Endothelial cell (in vitro differentiated cells): ENCODE measurements at places on chromosomes 5 and 9. TPM values are rescaled to one million over a fixed set of nuclear protein-coding genes. Genes with fewer than 3 reads are reported as not detected.

GRCh38 chr9:123425261-123425821 is 69.3 kb downstream of the CRB2 start:
- peak overlapping the region; percentile 18 for H3K27ac ChIP-seq
- H3K36me3 ChIP-seq: peaks cover 11% of the 10 kb centered on the region
- H3K4me1 ChIP-seq: no peaks in the 10 kb centered on the region
- DNase-seq: no peak

The PCDHA9 gene
- 1.7 TPM for total RNA-seq

The PCDHGA11 gene
- 10.8 TPM for total RNA-seq

GRCh38 chr9:129478461-129478860 is 142.4 kb downstream of the C9orf50 start:
- peaks cover 7% of the 10 kb centered on the region for H3K27me3 ChIP-seq
- no peak for DNase-seq
- no peaks in the 10 kb centered on the region for H3K36me3 ChIP-seq
- H3K27ac ChIP-seq: no peak overlapping the region
- peaks cover 51% of the 10 kb centered on the region for H3K4me1 ChIP-seq

DNA sequence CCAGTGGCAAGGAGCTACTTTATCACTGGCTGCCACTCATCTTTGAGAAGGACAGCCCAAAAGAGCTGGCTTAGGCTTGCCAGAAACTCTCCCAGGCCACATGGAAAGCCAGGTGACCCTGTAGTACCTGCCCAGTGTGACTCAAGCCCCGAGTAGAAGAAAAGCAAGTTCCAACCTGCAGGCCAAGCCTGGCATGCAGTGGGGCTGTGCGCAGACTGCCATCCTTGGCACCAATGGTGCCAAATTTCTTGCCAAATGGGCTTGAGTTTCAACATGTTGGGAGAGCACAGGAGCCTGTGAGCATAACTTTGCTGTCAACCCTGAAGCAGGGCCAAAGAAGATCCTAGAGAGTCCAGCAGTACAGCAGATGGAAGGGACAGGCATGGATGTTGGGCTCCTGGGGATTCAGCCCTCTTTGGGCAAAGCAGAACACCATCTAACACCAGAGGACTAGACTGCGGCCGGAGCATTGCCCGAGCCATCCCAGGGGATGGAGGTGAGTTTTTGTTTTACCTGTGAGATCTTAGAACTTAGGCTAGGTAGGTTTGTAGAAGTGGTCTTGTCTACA is 27.3 kb upstream of the SHB start:
- H3K4me3 ChIP-seq: no peak overlapping the region
- peaks cover 2% of the 10 kb centered on the region for H3K27me3 ChIP-seq
- no peaks in the 10 kb centered on the region for H3K36me3 ChIP-seq

DNA sequence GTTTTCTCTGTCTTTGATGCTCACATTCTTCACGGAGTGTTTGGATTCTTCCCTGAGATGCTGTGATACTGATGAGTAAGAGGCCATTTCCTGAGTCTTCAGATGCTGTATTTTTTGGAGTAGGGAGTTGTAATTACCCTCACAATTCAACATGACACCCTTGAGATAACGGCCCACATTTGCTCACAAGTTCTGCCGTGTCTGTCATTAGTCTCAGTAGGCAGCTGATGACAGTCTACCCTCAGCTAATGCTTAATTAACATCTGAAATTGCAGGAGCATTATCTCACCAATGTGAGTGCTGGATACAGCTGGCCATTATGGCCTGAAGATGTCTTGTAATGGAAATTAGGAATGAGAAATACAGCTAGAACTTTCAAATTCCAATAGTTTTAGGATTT is 307.1 kb upstream of the ADCY2 start:
- no peaks in the 10 kb centered on the region for H3K36me3 ChIP-seq
- DNase-seq: no peak
- H3K27me3 ChIP-seq: no peaks in the 10 kb centered on the region
- H3K4me3 ChIP-seq: no peak overlapping the region
- H3K4me1 ChIP-seq: no peaks in the 10 kb centered on the region

- peaks cover 16% of the 10 kb centered on the region for H3K27me3 ChIP-seq
- peaks cover 2% of the 10 kb centered on the region for H3K4me1 ChIP-seq
- no peak overlapping the region for H3K4me3 ChIP-seq
- no peak overlapping the region for H3K27ac ChIP-seq
- H3K36me3 ChIP-seq: no peaks in the 10 kb centered on the region
Measured at GRCh38 chr5:171619196-171619595, 166.4 kb upstream of the SMIM23 start.

- H3K36me3 ChIP-seq: no peaks in the 10 kb centered on the region
- peaks cover 5% of the 10 kb centered on the region for H3K27me3 ChIP-seq
- H3K4me1 ChIP-seq: no peaks in the 10 kb centered on the region
- H3K27ac ChIP-seq: no peak overlapping the region
- no peak for DNase-seq
- no peak overlapping the region for H3K4me3 ChIP-seq
Measured at GRCh38 chr9:60545878-60546385, 368.3 kb upstream of the SPATA31A5 start.

The IL12B gene
- total RNA-seq: not detected

DNA sequence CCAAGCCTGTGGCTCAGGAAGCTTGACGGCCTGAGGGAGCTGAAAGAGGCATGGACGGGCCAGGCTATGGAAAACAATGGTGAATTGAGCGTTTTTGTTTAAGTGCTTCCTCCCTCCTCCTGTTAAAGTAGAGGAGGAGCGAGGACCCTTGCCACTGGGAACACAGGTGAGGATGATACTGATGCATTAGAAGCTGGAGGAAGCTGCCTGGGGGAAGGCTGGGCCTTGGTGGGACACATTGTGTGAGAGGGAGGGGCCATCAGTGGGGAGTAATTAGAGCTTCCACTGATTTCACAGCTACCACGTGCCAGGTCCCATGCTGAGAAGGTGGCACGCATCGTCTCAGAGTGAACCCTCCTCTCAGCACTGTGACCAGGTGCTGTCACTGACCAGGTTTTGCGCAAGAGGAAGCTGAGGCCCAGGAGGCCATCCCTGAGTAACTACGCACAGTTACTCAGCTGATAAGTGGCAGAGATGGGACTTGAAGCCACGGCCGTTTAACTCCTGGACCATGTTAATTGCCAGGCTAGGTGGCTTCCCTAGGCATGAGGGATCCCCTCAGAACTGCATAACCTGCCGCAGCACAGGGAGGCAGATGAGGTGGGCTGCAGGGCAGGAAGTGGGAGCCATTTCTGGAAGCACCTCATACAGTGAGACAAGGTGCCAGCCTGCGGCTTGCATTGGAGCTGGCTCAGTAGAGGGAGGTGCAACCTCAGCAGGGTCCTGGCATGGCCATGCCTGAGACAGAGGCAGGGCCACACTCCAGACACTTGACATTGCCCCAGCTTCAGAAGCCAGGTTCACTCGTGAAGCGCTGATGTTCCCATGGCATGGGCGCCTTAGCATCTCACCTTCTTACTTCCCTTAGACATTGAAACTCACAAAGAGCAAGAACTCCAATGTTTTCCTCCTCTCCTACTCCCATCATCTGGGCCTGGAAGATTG is 195.3 kb upstream of the MVB12B start:
- H3K27ac ChIP-seq: no peak overlapping the region
- no peaks in the 10 kb centered on the region for H3K36me3 ChIP-seq
- H3K4me1 ChIP-seq: no peaks in the 10 kb centered on the region
- no peak overlapping the region for H3K4me3 ChIP-seq

DNA sequence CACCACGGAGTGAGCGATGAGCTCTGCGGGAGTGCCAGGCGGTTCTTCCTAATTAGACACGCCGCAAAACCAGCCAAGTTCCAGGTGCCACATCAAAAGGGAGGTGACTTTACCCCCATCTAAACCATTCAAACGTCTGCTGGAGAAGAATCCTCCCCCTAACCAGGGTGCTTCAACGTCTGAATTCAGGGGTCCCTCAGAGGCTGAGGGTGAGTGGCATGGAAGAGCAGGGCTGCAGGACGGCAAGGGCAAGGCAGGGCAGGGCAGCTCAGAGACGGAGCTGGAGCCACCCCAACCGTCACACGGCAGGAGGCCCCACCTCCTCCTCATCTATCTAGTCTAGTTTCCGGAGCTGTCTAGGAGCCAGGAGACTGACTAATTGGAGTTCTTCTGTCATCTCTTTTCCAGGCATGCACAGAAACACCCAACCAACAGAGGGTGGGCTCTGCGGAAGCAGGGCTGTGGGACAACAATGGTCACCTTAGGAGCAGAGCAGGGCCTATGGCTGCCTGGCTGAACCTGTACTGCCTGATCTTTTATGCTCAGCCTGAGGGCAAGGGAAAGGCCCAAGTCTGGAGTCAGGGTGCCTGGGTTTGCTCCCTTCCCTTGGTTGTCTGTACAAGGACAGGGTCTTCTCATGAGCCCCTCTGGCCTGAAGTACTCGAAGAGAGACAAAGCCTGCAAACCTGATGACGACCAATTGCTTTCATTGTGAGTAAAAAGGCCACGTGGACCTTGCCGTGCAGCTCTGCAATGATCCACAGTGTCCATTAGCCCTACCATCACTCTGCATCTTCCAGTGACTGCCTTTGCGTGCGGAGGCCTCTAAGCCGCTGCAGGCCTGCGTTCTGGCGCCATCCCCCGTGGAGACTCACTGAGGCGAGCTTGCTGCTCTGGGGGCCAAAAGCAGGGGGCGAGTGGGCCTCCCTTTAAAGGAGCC is 81.0 kb upstream of the SLC25A51 start:
- DNase-seq: no peak
- H3K4me3 ChIP-seq: no peak overlapping the region
- H3K4me1 ChIP-seq: peaks cover under 1% of the 10 kb centered on the region
- H3K36me3 ChIP-seq: peaks cover 7% of the 10 kb centered on the region

The SOHLH1 gene
- 0.18 TPM for total RNA-seq

DNA sequence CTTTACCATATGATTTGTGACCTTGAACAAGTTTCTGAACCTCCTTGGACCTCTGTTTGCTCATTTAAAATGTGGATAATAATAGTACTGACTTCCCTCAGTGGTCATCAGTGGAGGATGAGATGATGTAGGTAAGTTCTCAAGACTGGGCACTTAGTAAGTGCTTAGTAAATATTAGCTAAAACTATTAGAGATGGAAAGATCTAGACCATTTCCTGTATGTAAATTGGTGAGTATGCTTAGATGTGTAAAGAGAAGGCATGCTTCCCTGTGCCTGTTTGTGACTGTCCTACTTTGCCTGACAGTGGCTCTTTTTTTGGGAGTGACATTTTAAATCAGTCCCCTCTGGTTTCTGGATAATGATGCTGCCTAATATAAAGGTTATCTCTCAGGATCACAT is 288.1 kb downstream of the GABRB2 start:
- H3K27ac ChIP-seq: no peak overlapping the region
- no peaks in the 10 kb centered on the region for H3K4me1 ChIP-seq
- no peak overlapping the region for H3K4me3 ChIP-seq
- peaks cover 2% of the 10 kb centered on the region for H3K27me3 ChIP-seq
- DNase-seq: no peak
- H3K36me3 ChIP-seq: no peaks in the 10 kb centered on the region

The CRHBP gene
- 108 TPM for total RNA-seq

- H3K36me3 ChIP-seq: no peaks in the 10 kb centered on the region
- H3K4me3 ChIP-seq: no peak overlapping the region
- no peak overlapping the region for H3K27ac ChIP-seq
- no peaks in the 10 kb centered on the region for H3K27me3 ChIP-seq
Measured at GRCh38 chr9:76717613-76718012, 46.6 kb upstream of the PCA3 start.

GRCh38 chr5:139038613-139039305 is 159.4 kb downstream of the SIL1 start:
- no peak overlapping the region for H3K27ac ChIP-seq
- H3K4me3 ChIP-seq: no peak overlapping the region
- H3K4me1 ChIP-seq: no peaks in the 10 kb centered on the region
- peaks cover 3% of the 10 kb centered on the region for H3K36me3 ChIP-seq

The HAVCR2 gene
- total RNA-seq: 0.15 TPM

DNA sequence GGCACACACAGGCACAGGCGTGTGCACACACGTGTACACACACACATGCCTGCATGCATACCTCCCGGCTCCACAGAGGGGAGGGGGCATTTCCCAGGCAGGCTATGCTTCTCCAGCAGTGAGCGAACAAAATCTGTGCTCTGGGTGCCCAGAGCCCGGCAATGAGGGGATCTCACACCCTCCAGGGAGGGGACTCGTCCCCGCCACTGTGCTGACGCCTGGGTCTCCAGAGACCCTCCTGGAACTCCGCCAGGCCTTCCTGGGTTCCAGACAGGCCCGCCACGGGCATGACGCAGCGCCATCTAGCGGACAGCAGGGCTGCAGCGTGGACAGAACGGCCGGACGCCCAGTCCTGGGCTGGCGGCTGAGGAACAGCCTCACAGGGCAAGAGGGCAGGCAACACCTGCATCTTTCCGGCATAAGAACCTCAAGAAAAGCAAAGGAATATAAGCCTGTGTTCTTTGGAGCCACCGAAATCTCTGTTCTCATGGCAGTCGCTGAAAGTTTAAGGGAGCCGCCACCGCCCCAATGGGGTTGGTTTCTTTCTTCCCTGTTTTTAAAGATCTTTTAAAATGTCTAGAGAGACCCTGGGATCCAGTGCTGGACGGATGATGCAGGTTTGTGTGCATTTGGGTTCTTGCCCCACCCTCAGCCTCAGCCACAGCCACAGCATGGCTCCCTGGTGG is 135.6 kb upstream of the PPP1R26 start:
- H3K4me1 ChIP-seq: peaks cover 5% of the 10 kb centered on the region
- no peaks in the 10 kb centered on the region for H3K36me3 ChIP-seq
- peak; percentile 86 for DNase-seq
- H3K27me3 ChIP-seq: peaks cover 7% of the 10 kb centered on the region
- no peak overlapping the region for H3K4me3 ChIP-seq

- no peak for DNase-seq
- peak overlapping the region; percentile 31 for H3K27ac ChIP-seq
- H3K4me1 ChIP-seq: peaks cover 15% of the 10 kb centered on the region
Measured at GRCh38 chr5:55885359-55885758, 34.2 kb downstream of the IL31RA start.

GRCh38 chr5:109451146-109451545 is 41.4 kb upstream of the PJA2 start:
- H3K36me3 ChIP-seq: no peaks in the 10 kb centered on the region
- no peaks in the 10 kb centered on the region for H3K27me3 ChIP-seq
- H3K4me1 ChIP-seq: peaks cover 9% of the 10 kb centered on the region
- no peak for DNase-seq
- no peak overlapping the region for H3K4me3 ChIP-seq

The PCDHA13 gene
- total RNA-seq: 2.5 TPM

The ACTBL2 gene
- not detected for total RNA-seq

- peaks cover 6% of the 10 kb centered on the region for H3K4me1 ChIP-seq
- no peaks in the 10 kb centered on the region for H3K27me3 ChIP-seq
- no peak overlapping the region for H3K27ac ChIP-seq
- DNase-seq: no peak
- H3K4me3 ChIP-seq: no peak overlapping the region
Measured at GRCh38 chr5:139094154-139095131, 103.7 kb downstream of the SIL1 start.

DNA sequence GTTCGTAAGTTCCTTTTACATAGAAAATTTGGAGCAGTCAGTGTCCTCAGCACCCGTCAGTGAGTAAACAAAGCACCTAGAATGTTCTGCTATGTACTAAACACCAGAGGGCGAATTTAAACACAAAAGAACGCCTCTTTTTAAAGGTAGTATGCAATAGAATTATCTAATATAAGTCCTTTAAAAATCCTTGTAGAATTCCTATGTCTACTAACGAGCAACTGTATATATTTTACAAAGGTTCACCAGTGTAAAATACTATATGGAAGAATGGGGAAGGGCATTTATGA is 499 bp upstream of the TMEM232 start:
- peak overlapping the region; percentile 90 for H3K4me3 ChIP-seq
- peak overlapping the region; percentile 67 for H3K27ac ChIP-seq
- peaks cover 2% of the 10 kb centered on the region for H3K36me3 ChIP-seq
- H3K4me1 ChIP-seq: no peaks in the 10 kb centered on the region
- no peak for DNase-seq

The IL4 gene
- not detected for total RNA-seq

The PCDHB14 gene
- 8.4 TPM for total RNA-seq
